ENCODE measurements at places on chromosomes 16 and 17.
A peak's percentile ranks its signal among the peaks of the same experiment; 100 is the strongest.

- DNase-seq: no peak
Observed at GRCh38 chr16:56651586-56651985, at the start of gene MT1B. TSS of gene MT1B (plus strand) at chr16:56651886. CDS start at chr16:56651954, 68 bp downstream.

DNA sequence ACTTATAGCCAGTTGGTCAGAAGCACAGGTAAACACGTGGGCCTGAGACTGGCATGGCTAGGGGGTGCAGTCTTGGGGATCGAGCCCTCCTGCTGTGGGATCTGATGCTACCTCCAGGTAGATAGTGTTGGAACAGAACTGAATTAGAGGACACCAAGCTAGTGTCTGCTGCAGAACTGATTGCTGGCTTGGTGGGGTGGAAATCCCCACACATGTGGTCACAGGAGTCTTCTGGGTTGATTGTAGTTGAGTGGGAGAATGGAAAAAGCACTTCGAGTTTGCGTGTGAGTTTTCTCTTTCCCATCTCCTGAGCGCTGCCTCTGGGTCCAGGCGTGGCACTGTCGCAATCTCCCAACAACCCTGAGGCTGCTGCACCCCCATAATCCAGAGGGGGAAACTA is 8.0 kb upstream of the SPATA32 start:
- no peak for DNase-seq

GRCh38 chr17:42678951-42679491 is 2.2 kb upstream of the PLEKHH3 start:
- DNase-seq: peak; percentile 36

DNA sequence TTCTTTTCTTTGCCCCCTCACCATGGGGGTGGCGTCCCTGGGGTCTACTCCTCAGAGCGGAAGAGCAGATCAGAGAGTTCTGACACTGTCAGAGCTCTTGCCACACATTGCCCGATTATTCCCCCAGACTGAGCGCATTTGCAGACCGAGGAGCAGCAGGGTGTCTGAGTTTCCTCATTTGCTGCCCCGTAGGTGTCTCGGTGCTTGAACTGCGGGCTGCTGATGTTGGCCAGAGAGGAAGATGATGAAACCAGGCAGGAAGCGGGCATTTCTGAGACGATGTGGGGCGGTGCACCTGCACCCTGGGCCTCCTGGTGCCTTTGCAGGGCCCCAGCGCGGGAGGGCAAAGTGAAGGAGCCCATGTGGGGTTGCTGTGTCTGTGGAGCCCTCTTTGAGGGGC is 55.2 kb downstream of the ARSG start:
- DNase-seq: no peak

- no peak for DNase-seq
Observed at GRCh38 chr16:25580041-25580440, 111.7 kb upstream of the HS3ST4 start.

DNA sequence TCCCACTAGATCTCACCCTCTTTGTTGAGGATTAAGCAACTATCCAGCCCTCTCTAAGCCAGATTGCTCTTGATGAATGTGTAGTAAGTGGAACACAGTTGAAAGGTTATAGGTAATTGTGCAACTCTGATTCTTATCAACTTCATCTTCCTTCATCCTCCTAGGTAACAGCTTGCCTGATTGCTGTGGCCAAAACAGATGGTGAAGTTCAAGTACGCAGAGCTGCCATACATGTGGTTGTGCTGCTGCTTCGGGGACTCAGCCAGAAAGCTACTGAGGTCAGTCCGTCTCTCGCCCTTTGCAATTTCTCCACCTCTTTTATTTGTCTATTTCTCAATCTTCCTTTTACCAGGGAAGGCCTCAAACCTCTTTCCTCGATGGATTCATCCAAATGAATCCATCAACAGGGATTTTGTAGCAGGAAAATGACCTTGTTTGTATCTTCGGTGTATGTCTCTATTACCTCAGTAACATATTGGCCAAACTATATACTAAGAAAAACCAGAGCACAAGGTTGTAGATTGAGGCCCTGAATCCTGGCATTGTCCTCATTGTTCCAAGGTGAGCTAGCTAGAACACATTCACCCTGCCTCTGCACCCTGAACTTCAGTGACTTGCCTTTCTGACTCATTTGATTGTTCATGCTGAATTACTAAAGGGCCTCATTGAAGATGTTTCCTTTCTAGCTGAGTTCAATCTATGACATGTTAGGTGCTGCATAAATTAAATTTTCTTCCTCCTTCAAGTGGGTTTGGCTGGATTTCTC is 65.1 kb upstream of the HAS3 start:
- DNase-seq: peak; percentile 42

DNA sequence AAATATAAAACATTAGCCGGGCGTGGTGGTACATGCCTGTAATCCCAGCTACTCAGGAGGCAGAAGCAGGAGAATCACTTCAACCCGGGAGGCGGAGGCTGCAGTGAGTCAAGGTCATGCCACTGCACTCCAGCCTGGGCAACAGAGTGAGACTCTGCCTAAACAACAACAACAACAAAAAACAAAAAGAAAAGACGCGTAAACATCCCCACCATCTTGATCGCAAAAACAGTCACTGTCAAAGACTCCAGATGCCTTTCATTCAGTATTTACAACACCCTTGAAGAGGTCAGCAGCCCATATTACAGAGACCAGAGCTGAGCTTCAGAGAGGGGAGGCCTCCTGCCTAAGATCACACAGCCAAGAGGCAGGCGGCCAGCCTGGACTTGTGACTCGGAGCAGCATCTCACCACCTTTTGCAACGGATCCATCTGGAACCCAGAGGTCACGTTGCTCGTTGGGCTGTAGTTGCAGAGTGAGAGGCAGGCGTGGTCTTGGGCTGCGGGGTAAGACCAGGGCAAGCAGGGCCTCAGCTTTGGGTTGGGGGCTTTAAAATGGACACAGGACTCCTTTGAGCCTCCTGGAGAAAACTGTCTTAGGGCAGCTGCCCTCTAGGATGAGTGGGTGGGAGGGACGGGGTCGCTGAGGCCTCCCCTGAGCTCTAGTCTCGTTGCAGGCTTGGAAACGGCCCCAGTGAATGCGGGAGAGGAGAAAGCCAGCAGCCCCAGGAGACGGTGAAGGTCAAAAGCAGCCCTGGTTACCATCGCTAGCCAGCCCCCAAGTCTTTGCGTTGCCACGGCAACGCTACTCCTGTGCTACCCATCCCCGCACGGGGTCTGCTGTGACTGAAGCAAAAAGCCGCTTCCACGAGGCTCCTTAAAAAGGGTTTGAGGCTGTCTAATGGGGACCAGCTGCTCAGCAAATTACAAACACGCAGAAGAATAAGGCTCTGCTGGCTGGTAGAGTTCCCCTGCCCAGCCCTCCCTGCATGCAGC is 26.1 kb downstream of the LGALS3BP start:
- DNase-seq: no peak

- DNase-seq: no peak
Observed at GRCh38 chr17:76538281-76538931, 897 bp upstream of the CYGB start.

DNA sequence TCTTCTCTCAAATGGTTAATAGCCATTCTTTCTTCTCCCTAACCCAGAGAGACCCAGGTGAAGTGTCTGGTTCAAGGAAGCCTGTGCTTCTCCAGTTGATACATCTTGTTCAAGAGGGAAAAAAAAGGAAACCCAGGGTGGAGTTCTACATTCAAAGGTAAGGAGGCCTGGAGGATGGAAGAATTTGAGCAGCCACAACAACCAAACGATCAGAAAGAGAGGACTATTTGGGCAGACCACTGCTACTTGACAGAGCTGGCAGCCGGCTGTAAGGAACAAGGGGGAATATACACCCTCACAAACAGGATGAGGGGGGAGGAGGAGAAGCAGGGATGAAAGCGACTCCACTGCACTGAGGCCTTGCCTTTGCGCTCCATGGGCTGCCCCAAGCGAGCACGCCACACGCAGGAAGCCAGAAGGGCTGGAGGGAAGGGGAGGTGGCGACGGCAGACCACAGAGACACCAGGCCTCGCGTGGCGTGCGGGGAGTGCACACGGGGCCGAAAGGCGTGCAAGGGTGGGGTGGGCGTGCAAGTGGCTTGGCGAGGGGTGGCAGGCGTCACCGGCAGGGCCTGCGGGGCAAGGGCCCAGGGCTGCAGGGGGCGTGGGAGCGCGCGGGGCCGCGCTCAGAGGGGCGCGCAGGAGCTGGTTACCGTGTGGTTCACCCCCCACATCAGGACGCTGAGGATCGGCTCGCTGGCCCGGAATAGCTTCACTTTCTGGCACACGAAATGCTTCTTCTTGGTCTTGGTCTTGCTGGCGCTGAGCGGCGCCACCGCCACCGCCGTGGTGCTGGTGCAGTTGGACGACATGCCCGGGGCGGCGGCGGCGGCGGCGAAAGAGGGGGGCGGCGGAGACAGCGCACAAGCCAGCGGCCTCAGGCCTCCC is 499 bp downstream of the PIP4K2B start:
- DNase-seq: peak; percentile 58

DNA sequence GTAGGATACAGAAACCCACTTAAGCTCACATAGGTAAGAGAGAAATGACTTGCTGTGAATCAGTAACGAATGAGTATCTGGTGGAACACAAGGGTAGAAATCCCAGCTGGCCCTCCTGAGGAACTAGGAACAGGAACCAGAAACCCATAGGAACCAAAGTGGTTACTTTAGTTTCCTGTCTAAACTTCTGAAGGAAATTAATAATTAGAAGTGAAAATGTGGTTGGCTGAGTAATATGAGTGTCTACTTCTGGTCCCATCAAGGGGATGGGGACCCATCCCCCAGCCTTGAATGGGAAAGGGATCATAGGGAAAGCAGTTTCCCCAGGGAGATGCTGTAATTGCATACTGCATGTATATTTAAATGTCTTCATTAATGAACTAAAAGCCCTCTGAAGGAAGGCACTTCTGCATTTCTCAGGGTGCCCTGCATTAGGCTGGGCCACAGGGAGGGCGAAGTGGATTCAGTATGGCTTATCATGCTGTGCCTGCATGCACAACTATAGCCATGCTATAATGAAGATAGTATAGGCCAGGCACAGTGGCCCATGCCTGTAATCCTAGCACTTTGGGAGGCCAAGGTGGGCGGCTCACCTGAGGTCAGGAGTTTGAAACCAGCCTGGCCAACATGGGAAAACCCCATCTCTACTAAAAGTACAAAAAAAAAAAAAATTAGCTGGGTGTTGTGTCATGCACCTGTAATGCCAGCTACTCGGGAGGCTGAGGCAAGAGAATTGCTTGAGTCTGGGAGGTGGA is 45.6 kb downstream of the CYB5B start:
- no peak for DNase-seq

GRCh38 chr17:16048811-16049449 is 49.3 kb downstream of the TTC19 start:
- DNase-seq: no peak

- DNase-seq: no peak
Observed at GRCh38 chr16:87662254-87663204, 60.2 kb downstream of the JPH3 start.

- no peak for DNase-seq
Observed at GRCh38 chr17:83110735-83111134, 31.3 kb downstream of the METRNL start.

DNA sequence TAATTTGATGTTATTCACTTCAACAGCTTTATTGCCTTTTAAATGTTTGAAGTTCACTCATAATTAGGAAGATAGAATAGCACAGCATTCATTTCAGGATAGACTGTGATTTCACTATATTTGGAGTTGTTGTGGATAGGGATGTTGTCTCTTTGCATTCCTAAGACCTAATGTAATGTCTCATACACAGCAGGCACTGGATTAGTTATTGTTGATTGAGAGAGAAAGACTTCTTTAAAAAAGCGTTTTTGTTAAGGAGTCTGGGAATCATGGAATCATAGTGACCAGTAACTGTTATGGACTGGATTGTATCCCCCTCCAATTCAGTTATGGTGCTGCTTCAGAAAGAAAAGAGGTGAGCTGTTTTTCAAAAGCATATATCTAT is 122.0 kb downstream of the USP22 start:
- DNase-seq: peak; percentile 75

DNA sequence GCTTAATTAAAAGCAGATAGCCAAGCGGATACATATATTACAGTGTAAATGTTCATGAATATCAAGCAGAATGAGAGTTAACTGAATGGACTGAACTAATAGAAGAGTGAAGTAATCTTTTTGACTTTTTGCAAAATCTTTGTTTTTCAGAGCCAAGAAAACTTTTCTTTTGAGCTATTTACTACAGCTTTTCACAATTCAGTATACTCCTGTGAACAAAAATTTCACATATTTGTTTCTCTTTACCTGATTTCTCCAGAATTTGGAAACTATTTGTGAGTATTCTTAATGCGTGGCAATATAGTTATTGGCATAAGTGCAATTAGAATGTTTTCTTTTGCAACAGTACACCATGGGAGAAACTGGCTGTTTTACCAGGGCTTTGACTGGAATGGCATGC is 9.1 kb upstream of the DUXB start:
- no peak for DNase-seq

DNA sequence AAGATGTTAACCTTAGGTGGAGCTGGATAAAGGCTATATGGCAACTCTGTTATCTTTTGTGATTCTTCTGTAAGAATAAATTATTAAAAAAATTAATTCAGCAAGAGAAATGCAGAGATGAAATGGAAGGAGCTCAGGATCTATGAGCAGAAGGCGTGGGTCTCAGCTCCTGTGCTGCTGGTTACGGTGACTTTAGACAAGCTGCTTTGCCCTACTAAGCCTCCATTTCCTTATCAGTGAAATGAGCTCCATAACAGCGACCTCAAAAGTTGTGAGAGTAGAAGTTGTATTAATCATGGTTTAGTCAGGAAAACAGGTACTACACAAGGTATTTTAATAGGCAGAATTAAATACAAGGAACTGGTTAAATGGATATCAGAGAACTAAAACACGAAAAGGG is 48.2 kb upstream of the FOXJ1 start:
- no peak for DNase-seq

DNA sequence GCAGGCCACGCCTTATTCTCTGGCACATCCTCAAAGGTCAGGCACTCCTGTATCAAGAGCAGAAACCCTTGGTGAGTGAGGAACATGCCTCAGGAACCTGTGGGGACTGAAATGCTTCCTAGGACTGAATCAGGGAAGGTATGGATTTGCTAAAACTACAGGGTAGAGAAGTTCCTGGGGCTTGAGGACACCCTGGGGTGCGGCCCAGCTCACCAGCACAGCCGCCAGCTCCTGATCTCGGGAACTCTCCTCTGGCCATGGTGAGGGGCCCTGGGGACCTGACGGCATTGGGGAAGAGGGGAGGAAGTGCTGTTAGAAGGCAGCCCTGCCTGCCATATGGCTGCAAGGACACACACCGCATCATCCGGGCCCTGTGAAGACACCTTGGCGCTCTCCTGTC is 7.5 kb downstream of the ZSCAN10 start:
- DNase-seq: no peak

DNA sequence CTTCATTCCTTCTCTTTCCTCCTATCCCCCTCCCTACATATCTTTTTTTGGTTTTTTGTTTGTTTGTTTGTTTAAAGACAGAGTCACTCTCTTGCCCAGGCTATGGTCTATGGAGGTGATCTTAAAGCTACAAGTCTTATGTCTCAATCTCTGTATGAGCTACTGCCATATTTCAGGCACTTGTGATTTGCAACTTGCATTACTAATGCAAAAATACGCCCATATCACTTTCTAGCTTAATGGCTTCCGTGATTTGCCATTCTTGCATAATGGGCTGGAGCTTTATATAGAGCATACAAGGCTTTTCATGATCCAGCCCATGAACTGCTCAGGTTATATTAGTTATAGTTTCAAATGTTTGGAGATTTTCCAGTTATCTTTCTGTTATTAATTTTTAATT is 7.5 kb downstream of the CFAP97D1 start:
- peak; percentile 15 for DNase-seq

Data from fibroblast of lung (primary cell).